ENCODE measurements at places on chromosomes 4 and X.

DNA sequence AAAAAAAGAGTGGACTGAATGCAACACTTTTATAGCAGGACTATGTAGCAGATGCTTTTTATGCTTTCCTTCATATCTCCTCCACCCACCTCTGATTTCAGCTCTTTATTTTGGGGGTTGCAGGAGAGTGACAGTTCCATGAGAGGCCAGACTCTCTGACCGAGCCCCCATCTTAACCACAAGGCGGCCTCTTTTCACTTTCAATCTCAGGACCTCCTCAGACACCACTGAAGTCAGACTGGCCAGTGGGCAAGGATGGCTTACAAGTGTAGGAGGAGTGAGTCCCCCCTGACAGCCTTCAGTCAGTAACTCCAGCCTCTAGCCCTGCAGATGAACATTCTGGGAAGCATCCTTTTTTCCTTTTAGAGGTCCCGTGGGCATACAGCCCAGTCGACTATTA, 140.8 kb downstream of the FRAS1 start:
- peak; percentile 32 for DNase-seq

GRCh38 chr4:30714408-30715031, 5.6 kb upstream of the PCDH7 start:
- DNase-seq: peak; percentile 45

- no peak for DNase-seq
Observed at GRCh38 chr4:77833126-77833724, 14.1 kb upstream of the CNOT6L start.

GRCh38 chr4:78121338-78121904, 64.3 kb downstream of the FRAS1 start:
- no peak for DNase-seq

DNA sequence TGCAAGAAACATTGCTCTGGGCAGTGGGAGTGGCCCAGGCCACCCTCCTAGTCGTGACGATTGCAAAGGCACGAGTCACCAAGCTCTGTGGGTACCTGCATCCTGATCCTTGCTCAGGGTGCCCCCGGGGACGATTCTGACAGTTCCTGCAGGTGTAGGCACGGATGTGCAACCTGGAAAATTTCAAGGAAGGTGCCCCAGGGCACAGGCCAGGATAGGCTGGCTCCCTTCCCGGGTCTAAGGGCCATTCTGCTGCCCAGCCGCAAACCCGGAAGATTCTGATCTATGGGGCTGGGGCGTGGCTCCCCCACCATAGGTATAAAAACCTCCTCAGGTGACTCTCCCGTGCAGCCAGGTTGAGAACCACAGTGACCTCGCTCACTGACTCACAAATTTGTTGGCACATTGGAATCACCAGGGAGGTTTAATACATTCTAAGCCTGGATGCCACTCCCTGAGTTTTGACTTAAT, 228.5 kb downstream of the PTTG2 start:
- DNase-seq: no peak

DNA sequence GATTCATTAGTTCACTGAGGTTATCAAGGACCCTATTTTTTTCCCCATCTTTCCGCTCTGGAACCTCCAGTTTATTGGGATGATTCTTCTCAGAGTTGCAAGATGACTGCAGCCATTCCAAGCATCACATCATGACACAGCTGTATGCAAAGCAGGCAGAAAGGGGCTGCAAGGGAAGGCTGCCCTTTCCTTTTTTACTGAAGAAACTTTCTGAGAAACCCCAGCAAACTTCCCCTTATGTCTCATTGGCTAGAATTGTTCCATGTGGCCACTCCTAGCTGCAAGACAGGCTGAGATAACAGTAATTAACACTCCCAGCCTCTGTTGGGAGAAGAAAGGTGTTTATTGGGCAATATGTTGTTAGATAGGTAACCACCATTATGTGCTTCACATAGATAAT, 102.6 kb downstream of the SATL1 start:
- DNase-seq: no peak

DNA sequence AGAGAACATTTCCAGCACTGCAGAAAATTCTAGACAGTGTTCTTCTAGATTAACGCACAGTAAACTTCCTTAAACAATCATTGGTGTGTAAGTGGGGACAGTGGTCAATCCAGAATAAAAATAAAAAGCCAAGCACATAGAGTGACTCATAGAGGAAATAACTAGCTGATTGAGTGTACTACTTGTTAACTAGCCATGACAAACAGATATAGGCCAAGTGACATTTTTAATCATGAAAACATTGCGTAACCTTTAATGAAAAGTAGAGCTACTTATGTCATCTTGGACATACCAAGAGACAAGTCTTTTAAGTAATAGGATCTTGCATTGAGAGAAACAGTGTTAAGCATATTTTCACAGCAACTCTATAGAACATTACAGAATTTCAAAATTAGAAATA, 233.9 kb upstream of the MAB21L2 start:
- peak; percentile 69 for DNase-seq

DNA sequence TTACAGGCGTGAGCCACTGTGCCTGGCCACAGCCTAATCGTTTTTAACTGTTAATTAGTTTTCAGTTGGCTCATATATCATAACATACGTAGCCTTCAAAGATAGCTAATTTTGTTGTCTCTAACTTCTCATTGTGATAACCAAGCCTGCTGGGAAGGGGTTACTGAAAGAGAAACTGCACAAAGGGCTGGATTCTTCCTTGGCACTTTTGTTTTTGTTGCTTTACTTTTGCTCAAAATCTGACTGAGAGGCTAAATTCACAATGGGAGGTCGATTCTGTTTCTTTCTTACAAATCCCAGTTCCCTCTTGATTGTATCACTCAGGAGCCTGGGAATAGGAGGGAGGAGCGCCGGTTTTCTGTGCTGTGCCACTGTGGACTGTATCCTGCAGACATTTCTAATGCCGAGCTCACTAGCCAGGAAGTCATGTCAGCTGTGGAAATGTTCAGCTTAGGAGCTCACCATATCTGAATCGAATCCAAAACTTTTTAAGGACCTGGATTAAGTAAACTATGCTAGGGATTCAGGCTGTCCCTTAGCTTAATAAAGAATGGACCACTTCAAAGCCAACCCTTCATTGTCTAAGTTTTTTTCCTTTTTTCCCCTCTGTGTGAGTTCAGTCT, 120.5 kb upstream of the FAT1 start:
- peak; percentile 71 for DNase-seq

GRCh38 chr4:173513651-173514050, 16.4 kb downstream of the HAND2 start:
- DNase-seq: no peak

- no peak for DNase-seq
Observed at GRCh38 chr4:31324814-31325213, 604.6 kb downstream of the PCDH7 start.

DNA sequence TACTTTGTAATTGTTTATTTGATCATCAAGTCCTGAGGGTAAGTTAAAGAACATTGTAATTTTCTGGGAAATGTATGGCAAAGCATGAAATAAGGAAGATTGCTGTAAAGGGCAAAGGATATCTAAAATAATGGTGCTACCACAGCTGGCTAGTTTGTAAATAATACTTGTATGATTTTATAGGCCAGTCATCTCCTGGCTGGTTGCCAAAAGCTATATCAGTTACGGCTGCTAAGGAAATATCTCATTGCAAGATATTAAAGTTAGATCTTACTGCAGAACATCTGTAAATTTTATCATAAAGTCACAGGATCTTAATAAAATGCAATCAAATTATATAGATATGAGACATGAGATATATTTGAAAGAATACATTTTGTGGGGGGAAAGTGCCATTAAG, 150.8 kb upstream of the CXCL13 start:
- no peak for DNase-seq

DNA sequence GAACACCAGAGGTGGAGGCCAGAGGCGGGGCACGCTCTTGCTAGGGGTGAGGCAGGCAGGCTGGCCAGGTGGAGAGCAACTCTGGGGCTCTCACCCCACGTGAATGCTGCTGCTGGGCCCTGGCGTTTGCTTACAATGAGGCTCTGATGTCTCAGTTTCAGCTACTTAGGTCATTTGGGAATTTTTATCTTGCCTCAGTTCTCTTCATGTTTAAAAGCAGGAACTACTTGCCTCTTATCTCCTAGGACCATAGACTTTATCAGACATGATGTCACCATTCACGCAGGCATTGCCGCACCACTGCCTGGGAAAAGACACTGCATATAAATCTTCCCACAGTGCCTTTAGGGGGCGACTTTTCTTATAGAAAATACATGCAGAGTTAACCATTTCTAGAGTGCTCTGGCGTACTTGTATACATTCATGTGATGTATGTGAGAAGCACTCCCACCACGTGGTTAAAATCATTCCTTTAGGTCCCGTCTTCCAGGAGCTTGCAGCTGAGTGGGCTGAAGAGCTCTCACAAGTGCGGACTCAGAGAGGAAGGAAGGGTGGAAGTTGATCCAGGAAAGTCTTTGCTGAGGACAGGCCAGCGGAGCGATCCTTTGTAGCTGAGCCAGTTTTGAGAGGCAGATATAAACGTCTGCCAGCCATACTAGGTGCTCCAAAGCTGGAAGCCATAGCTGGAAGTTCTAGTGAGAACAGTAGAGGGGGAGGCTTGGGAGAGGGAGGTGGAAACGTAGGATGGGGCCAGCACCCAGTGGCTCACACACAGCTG, 84.3 kb upstream of the CLDN34 start:
- peak; percentile 9 for DNase-seq

- no peak for DNase-seq
Observed at GRCh38 chrX:20527558-20528011, 260.9 kb upstream of the RPS6KA3 start.

DNA sequence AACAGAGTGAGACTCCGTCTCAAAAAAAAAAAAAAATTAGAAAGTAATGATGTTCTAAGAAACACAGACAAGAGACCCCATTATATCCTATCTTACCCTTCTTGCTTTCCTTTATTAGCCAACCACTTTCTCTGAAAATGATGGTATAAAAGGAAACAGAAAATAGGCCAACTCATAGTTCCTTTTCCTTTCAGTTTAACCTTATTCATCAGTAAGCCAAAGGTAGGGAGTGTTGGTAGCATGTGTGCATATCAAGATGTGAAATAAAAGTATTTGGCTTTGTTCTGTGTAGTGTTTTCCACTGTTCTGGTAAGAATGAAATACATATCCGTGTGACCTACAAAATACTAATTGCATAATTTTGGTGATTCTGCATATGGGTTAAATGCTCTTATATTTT, 266.6 kb downstream of the ZNF674 start:
- no peak for DNase-seq

Measured in fibroblast of skin of right quadriceps (primary cell).